ENCODE measurements at places on chromosomes 1 and 21.

GRCh38 chr1:221983444-221983843, 241.6 kb upstream of the DUSP10 start:
- DNase-seq, result no peak

- peak; percentile 67 for DNase-seq
Measured at GRCh38 chr1:35883635-35884101, 659 bp downstream of the AGO1 start.

DNA sequence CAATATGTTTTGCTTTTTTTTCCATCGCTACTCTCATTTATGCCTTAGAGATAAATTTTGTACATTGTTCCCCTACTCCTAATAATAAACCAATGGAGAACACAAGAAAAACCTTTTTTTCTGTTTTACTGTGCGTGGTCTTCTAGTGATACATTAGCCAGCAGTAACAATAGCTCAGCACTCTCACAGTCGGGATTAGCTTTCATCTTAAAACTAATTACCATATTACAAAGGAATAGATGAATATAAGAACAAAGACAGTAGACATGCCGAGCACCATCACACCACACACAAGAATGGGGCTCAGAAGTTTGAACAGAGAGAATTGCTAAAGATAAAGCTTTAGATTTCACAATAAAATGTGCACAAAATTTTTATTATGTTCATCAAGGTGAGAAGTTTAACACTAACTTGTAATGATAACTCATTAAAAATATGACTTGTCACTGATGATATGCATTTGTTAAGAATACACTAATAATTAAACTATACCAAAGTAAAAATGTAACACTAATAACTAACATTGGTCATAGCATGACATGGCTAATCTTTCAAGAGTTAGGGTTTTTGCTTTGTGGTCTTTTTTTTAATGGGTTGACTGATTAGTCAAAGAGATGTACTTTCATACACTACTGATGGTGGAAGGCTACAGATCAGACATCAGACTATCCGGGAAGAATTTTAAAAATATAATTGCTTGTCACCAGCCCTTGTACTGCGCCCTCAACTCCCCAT, 61.8 kb downstream of the EXTL2 start:
- DNase-seq, result no peak

DNA sequence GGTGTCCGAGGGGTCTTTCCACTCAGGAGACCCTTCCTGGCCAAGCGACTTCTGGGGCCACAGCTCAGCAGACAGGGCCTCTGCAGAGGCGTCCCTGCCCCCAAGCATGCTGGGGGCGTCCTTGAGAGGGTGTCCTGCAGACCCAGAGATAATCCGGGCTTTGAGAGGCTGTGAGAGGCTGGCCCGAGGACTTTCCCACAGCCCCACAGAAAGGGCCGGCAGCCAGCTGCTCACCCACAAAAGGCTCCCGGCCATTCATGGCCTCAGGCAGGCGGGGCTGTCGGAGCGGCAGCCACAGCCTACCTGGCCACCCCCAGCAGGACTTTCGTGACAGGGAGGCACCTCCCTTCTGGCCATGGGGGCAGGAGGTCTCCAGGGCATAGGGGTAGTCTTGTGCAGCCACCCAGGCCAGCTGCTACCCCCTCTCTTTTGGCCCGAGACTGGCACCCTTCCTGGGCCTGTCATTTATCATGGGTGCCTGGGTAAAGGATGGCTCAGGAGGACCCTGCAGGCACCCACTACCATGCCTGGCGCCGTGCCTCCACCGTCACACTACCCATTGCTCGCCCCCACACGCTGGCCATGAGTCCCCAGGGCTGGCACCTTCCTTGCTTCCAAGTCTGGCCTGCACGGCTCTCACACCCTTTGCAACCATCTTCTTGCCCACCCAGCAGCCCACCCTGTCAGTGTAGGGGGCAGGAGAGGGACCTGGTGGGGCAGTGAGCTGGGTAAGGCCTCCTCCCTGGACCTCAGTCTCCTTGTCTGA, 11.1 kb upstream of the TNFRSF14 start:
- DNase-seq, result no peak

DNA sequence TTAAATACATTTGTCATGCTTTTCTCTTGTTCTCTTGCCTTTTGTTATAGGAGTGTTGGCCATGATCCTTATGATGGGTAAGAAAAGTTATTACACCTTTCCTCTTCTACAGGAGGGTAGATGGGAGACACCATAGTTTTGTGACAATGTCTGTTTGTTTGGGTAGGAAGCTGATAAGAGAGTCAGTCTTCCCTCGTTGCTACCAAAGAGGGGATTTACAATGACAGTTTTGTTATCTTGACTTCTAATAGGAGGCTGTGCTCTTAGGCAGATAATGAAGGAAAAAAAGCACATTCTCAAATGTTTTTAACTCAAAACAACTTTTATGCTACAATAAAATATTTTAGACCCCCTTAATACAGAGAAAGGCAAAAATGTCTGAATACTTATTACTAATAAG, 48.0 kb upstream of the WLS start:
- no peak for DNase-seq

DNA sequence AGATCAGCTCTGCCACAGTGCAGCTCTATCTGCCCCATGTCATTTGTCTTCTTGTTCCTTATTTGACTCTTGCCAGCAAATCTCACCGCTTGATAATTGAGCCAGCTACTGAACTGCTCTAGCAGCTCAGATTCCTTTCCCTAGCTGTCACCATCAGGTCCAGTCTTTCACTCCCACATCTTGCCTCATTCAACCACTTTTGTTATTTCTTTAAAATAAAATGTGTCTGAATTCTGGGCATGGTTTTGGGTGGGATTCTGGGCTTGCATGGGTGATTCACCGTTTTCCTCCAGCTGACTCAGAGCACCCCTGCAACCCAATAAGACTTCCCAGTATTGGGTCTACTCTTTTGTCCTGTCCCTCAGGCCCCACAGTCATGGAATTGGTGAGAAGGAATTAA, 215.7 kb downstream of the DSCAM start:
- DNase-seq, result no peak

GRCh38 chr1:195158091-195158490, 1450.1 kb downstream of the KCNT2 start:
- DNase-seq, result no peak

DNA sequence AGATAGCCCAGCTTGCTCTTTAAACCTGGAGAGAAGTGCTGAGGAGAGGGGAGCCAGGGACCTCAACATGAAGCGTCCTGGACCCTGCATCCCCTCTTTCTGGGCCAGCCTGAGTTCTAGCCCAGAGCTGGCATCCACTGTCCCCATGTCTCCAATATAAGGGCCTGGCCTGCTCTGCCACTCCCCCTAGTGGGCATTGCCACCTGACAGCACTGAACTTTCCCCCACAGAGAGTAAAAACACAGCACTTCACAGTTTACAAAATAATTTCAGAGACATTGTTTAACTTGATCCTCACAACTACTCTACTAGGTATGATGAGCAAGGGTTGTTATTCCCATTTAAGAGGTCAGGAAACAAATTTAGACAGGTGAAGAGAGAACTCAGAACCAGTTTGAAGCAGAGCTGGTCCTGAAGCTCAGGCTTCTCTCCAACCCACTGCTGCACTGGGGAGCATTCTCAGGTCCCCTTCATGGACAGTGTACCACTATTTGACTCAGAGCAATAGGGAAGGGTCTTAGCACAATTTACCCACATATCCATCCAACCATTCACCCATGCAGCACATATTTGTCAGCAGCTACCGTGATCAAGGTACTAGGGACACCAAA, 151.2 kb downstream of the DMRTA2 start:
- DNase-seq, result no peak

DNA sequence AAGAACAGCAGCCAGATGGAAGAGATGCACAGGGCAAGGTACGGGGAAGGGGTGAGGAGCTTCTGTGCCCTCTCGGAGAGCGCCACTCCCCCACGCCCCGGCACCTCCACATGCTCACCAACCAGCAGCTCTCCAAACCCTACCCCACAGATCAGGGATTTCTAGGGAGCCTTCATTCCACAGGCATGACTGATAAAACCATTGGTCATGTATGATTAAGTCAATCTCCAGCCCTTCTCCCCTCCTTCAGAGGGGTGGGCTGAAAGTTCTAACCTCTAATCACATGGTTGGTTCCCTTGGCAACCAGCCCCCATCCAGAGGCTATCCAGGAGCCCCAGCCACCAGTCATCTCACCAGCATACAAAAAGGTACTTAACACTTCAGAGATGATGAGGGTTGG, 144.7 kb downstream of the TGFBR3 start:
- no peak for DNase-seq

GRCh38 chr1:110872745-110873720, at the start of gene CD53:
TSS of gene CD53 (plus strand) at chr1:110873148. CDS start at chr1:110891409, 18,261 bp downstream.
- peak; percentile 8 for DNase-seq

- DNase-seq, result no peak
Measured at GRCh38 chr1:237981223-237981622, 90.5 kb upstream of the ZP4 start.

DNA sequence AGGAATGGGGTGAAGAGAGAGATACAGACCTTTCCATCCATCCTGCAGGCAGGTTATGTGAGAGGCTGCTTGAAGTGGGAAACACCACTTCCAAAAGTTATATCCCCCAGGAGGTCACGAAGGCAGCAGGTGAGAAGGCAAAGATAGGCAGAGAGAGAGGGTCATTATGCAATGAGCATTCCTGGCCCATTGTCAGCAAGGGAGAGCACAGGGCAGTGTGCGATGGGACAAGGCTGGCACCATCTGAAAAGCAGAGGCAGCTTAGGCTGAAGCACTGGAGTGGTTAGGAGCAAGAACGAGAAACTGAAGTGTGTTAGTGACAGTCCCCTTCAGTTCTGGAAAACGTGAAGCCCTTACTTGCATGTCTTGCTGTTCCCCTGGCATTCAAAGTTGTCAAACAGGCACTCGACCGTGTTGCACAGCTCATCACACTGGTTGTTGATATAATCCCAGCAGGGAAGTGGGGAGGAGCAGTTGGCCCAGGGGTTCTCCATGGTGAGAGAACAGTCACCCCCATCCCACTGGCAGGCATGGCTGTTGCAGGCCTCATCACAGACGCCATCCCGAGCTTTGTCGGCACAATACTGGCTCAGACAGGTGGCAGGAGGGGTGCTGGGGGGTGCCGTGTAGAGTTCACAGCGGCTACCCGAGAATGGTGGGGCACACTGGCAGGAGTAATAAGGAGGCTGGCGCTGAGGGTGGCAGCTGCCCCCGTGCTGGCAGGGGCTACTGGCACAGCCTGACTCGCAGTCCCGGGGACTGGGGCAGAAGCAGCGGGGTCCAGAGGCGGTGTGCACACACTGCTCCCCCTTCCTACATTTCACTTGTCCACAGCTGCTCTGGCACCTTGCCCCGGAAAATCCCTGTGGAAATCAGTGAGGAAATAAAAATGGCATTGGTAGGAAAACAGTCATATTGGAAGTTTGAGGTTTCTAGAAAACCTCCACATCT, 28.9 kb upstream of the ADAM30 start:
- no peak for DNase-seq

DNA sequence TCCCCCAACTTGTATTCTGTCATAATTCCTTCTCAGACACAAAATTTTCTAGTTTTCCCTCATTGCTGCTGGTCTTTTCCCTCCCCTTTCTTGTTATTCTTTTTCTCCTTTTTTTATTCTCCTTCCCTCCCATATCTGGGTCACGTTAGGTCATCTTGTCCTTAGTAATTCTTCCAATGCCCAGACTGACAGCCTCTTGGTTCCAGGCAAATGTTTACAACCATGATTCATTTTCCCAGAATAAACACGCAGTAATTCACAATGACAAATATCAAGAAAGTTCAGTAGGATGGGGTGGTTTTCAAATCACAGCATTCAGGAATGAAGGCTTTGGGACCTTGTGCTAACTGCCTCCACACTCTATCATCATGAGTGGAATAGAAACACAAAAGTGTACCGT, 25.2 kb downstream of the NHLH2 start:
- DNase-seq, result no peak

DNA sequence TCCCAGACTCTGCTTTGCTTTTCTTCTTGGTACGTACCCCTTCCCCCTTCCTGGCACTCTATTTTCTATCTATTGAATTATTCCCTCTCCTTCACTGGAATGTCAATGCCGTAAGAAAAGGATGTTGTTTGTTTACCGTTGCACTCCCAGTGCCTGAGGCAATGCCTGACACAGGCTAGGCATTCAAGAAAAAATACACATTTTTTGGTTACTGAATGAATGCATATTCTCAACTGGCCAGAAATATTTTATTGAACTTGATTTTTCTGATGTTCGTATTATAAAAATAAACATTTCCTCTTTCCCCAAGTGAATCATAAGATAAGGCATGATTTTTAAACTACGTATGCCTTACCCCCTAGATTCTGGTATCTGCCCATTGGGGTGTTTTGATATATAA, 41.2 kb downstream of the GNG12 start:
- no peak for DNase-seq

- DNase-seq, result no peak
Measured at GRCh38 chr21:46221664-46222435, 6.7 kb downstream of the LSS start.

- peak; percentile 39 for DNase-seq
Measured at GRCh38 chr1:44947063-44947773, 39.2 kb downstream of the EIF2B3 start.

GRCh38 chr1:109821221-109821669, 57.5 kb upstream of the EPS8L3 start:
- no peak for DNase-seq

DNA sequence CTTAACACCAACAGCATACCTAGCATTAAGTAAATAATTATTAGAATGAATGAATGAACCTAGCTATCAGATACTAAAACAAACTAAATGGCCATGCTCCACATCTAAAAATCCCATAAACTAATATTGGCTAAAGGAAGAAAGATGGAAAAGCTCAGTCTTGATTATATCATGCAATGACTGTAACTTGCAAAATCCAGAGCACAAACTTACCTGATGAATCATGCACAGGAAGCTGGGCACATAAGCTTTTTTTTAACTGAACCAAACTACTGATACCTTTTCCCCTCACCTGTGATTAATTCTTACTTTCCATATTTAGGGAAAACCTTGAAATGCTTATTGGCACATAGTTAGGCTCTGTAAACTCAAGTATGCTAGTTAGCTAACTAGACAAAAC, 70.2 kb downstream of the KIF14 start:
- no peak for DNase-seq

- peak; percentile 85 for DNase-seq
Measured at GRCh38 chr1:58874757-58875755, 91.2 kb upstream of the JUN start.

- DNase-seq, result no peak
Measured at GRCh38 chr1:119771016-119771415, 2.3 kb upstream of the HMGCS2 start.

DNA sequence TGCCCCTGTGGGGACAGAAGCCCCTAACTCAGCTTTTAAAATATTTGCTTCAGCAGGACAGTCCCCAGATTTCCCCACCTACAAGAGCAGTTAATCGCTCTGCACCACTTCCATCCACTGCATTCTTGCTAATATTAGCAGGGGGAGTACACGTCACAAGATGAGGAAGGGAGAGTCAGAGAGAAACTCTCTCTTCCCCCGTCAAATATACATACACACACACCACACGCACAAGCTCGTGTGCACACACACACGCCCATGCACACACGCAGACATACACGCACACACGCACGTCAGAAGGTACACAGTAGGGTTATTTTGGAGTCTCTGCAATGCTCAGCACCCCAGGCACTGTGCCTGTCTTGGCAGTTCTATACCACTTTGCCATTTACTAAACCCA, 2.1 kb downstream of the CLCA1 start:
- no peak for DNase-seq

All from large intestine (tissue), 12 donors.